ENCODE measurements at places on chromosomes 3 and 15.

GRCh38 chr15:78170848-78171773, 21.9 kb downstream of the IDH3A start:
- no peak for DNase-seq

- no peak for DNase-seq
Observed at GRCh38 chr3:2096216-2096615, 2.5 kb upstream of the CNTN4 start.

GRCh38 chr3:151765685-151766084, 32.0 kb downstream of the AADACL2 start:
- no peak for DNase-seq

DNA sequence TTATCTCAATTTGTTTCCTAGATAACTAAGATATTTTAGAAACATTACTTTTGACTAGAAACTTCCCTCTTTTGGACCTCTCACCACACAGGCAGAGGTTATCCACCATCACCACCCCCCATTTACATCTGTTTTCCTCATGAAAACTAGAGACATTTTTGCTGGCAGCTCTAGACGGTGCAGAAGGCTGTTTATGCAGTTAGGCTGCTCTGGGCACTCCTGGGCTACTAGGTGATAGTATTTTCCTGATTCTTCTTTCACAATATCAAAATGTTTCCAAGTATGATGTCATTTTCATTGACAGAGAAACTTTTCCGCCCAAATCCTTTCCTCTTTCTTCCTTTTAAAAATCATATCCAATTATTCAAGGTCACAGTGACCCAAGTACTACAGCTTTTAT, 67.1 kb downstream of the PLOD2 start:
- DNase-seq = no peak
